ENCODE measurements at places on chromosomes 7 and 10.
A peak's percentile ranks its signal among the peaks of the same experiment; 100 is the strongest.

GRCh38 chr10:28872587-28873165 lies 195.4 kb downstream of the BAMBI start:
- no peak for DNase-seq

- no peak for DNase-seq
Observed at GRCh38 chr7:69967689-69968450, 369.6 kb downstream of the AUTS2 start.

- no peak for DNase-seq
Observed at GRCh38 chr7:126698446-126698845, 554.3 kb downstream of the GRM8 start.

GRCh38 chr7:6453734-6454133 lies 6.0 kb upstream of the DAGLB start:
- no peak for DNase-seq

- DNase-seq: peak; percentile 21
Observed at GRCh38 chr10:7471720-7472367, 61.0 kb upstream of the SFMBT2 start.

DNA sequence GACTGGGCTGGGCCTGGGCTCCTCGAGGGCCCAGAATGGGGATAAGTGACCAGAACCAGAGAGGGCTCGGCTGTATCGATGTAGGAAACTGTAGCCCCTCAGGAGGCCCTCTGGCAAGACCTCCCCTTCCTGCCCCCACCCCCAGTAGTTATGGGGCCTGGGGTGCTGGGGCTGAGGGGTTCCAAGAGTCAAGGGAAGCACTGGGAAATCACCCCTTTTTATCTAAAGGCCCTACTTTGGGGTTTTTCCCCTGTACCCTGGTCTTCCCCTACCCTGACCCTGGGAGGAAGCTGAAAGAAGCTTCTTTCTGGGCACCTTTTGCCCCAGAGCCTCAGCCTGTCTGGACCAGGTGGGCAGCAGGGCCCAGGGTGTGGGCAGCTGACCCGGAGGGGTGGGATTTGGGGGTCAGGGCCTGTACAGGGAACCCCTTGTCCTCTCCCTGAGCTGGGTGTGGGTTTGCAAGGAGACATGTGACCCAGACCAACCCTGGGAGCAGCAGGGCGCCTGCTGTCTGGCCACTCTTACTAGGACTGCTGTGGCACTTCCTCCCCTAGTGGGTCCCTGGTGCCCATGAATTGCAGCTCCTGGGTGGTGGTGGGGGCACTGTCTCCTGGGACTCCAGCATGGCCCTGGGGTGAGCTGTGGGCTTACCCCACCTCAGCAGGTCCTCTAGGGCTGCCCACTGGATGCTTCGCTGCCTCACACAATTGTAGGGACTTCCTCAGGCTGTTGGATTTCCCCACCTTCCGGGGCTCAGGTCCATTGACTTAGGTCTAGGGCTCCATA lies 1.5 kb downstream of the IRF5 start:
- no peak for DNase-seq

GRCh38 chr7:158274996-158275395 lies 312.6 kb downstream of the PTPRN2 start:
- DNase-seq: no peak

- no peak for DNase-seq
Observed at GRCh38 chr10:132389433-132390169, 7.4 kb upstream of the PWWP2B start.

GRCh38 chr7:33926535-33926934 lies 21.2 kb downstream of the BMPER start:
- no peak for DNase-seq

- DNase-seq: peak; percentile 53
Observed at GRCh38 chr10:26468700-26469099, 30.6 kb downstream of the APBB1IP start.

DNA sequence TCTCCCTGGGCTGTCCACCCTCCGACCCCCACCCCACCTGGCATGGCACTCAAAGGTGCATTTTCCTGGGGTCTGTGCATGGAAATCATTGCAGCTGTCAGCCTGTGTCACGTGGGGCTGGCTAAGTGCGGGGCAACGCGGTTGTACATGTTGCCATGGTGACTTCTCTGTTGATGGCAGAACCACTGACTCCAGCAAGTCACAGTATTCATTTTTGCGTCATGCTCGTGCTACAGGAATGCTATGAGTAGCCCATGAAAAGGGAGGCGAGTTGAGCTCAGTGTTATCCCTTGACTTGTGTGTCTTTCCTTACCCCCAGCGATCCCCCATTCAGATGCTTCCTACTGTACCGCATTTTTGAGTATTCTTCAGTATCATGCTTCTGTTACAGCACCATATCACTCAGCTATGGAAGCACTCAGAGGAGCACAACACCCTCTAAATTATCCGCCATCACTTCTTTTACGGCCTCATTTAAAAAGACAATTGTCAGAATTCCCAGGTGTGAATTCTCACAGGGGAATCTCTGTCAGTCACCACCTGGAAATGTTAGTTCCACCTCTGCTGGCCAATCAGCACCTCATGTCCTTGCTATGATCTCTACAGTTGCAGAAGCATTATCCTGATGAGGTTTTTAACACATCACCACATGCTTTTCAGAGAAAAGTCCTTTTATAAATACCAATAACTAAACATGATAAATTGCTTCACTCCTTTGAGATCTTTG lies 194.4 kb upstream of the C7orf33 start:
- DNase-seq: no peak

DNA sequence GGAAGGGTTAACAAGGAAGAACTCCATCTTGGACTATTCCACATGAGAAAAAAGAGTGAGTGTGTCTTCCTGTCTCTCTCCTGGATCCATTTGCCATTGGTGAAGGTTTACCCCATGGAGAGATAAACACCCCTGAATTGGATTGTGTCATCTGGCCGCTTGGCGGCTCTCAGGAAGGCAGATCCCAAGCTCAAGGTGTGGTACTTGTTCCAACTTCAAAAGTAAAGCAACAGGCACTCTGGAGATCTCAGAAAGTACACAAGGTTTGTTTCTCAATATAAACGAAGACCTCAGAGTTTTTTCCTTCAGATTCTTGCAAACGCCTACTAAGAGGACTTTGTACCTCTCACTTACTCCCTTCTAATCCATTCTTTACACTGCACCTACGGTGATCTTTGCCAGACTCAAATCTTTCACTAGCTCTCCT lies 116.7 kb downstream of the REEP3 start:
- DNase-seq: no peak

- DNase-seq: no peak
Observed at GRCh38 chr10:113239566-113240350, 289.7 kb downstream of the TCF7L2 start.

GRCh38 chr7:56174875-56175760 lies 58.9 kb upstream of the NUPR2 start:
- no peak for DNase-seq

DNA sequence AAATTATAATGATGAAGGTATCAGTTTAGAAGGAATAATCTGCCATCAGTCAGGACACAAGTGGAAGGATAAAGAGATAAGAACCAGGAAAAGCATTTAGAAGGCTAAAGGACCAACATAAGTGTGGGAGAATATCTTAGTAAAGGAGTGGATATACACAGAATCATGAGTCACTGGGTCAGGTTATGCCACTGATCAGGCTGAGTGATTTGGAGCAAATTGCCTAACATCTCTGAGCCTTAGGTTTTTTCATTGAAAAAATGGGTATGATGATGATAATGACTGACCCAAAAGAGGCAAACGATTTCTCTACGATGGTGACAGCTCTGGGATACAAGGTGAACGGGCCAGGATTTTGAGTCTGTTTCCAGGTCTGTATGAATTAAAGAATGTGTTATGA lies 2.8 kb upstream of the CUL1 start:
- no peak for DNase-seq

DNA sequence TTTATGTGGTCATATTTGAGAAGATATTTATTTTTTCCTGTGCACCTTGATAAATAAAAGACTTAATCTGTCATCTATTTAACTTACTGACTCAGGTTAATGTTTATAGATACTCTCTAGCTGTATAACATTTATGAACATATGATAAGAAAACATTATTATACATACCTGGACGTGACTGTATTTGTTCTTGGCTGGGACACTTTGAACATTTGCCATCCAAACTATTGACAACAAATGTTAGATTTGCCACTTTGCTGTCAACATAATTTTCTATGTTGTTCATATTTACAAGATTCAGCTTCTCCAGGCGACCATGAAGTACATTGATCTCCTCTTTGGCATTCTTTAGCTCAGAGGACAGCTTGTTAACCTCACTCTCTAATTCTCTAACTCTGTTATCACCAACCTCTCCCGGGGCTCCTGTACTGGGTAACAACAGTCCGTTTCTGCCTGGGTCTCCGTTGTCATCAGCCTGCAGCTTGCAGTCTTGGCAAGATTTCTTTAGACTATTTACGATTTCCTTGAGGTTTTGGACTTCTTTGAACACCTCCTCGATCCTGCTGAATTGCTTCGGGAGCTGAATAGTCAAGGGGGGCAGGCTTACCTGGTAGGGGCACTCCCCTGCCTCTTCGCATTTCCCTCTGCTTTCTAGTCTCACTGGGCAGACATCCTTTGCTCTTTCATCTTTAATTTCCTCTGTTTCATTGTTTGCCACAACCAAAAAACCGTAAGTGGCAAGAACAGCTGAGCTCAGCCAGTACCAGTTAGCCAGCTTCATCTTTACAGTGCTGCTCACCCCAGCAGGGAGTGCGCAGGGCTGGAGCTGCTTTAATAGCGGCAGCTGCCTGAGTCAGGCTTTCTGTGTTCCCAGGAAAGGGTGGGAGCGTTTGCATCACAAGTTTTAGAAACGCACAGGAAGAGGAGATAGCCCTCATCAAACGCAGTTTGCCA lies at the start of gene FGL2:
Gene FGL2, minus strand, starts transcription at position 807 of the 954 bp plus-strand sequence. Its CDS starts 26 bp downstream, at position 781.
- DNase-seq: peak; percentile 21

- DNase-seq: peak; percentile 3
Observed at GRCh38 chr7:29243910-29244655, 49.5 kb downstream of the CHN2 start.

DNA sequence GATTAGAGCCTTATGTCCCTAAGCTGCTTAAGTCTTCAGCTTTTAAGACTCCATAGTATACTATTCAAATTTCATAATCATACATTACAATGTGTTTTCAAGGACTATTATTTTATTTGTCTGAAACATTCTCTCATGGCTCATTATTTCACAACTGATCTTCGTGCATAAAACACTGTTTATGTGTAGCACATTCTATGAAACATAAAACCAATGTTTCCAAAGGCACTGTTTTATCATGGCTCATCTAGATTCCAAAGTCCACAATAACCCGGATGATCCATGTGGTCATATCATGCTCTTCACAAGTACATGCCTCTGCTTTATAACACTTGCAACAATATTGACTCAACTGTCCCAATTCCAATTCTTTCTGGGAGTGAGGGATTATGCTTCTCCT lies 806.1 kb downstream of the TNS3 start:
- DNase-seq: no peak

GRCh38 chr10:18737236-18737635 lies 78.0 kb downstream of the ARL5B start:
- no peak for DNase-seq

DNA sequence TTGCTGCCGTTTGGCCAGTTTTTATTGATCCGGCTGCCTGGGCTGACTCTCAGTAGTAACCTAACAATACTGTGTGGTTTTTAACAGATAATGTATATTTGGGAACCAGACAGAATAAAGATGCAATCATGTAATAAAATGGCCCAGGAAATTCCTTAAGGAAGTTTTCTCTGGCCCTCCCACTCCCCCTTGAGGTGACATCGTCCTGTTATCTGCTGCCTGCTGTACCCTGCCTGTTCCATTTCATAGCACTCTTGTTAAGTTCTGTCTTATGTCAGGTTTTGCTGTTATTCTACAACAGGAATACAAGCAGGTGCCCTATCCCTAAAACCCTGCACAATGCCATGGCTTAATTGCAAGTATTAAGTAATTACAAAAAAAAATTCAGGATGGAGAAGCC lies 12.5 kb downstream of the ITGB8 start:
- no peak for DNase-seq

DNA sequence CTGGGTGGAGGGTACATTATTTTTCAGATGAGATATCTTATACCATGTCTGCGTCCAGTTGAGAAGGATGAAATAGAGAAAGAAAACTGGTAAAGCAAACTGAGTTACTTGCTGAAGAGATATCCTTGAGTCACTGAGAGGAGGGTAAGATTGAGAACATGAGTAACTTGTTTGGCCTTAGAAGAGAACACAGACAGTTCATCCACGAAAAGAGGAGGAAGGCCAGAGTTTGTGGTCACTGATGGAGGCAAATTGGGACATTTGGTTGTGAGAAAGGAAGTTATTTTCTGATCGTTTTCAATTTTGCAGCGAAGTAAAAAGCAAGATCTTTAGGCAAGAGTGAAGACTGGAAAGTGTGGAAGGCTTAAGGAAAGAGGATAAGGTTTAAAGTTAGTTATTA lies 15.6 kb downstream of the MBL2 start:
- DNase-seq: no peak

DNA sequence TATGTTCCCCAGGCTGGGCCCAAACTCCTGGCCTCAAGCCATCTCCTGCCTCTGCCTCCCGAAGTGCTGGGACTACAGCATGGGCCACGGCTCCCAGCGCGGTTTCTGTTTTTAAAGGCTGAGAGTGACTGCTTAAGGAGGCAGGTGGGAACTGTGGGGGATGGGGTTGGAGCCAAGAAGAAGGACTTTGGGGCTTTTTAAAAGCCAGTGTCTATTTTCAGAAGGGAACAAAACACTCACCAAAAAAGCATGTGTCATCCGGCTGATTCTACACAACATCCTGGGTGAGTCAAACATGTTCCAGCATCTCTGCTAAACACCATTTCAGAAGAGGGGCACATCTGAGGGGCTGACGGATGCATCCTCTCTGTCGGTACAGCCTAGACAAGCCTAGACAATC lies 824.5 kb downstream of the TYW1 start:
- no peak for DNase-seq

- no peak for DNase-seq
Observed at GRCh38 chr7:17623546-17624185, 316.6 kb downstream of the SNX13 start.

- no peak for DNase-seq
Observed at GRCh38 chr7:105020926-105021325, 6.9 kb downstream of the KMT2E start.

- no peak for DNase-seq
Observed at GRCh38 chr10:114384181-114384580, 20.1 kb downstream of the AFAP1L2 start.

DNA sequence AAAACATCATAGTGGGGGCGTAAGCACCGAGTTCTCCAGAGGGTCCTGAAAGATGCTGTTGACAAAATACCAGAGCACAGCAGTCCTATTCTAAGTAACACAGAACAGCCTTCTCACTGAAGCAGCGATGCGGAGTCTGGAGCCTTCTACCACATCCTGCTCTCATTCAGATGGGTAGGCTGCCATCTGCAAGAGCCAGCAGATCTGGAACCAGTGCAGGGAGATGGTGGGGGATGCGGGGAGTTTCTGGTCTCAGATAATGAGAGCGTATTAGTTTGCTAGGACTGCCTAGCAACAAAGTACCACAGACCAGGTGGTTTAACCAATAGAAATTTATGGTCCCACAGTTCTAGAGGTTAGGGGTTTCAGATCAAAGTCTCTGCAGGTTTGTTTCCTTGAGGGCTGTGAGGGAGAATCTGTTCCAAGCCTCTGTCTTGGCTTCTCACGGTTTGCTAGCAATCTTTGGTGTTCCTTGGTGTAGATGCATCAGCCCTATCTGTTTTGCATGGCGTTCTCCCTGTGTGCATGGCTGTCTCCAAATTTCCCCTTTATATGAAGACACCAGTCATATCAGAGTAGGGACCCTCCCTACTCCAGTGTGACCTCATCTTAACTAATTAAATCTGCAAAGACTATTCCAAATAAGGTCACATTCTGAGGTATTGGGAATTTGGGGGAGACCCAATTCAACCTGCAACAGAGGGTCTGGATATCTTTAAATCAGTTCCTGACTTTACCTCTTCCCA lies 52.0 kb upstream of the STEAP1B start:
- no peak for DNase-seq

GRCh38 chr7:44580945-44581878 lies 819 bp downstream of the TMED4 start:
- DNase-seq: peak; percentile 32

- DNase-seq: no peak
Observed at GRCh38 chr10:103445767-103446567, 6.2 kb downstream of the CALHM2 start.
